Stimulated activated CD8-positive, alpha-beta memory T cell treated with anti-CD3 and anti-CD28 coated beads, Interleukin-4, amount 100 ng/mL, for 1 hour (primary cell): ENCODE measurements at places on chromosomes 1 and 21.

DNA sequence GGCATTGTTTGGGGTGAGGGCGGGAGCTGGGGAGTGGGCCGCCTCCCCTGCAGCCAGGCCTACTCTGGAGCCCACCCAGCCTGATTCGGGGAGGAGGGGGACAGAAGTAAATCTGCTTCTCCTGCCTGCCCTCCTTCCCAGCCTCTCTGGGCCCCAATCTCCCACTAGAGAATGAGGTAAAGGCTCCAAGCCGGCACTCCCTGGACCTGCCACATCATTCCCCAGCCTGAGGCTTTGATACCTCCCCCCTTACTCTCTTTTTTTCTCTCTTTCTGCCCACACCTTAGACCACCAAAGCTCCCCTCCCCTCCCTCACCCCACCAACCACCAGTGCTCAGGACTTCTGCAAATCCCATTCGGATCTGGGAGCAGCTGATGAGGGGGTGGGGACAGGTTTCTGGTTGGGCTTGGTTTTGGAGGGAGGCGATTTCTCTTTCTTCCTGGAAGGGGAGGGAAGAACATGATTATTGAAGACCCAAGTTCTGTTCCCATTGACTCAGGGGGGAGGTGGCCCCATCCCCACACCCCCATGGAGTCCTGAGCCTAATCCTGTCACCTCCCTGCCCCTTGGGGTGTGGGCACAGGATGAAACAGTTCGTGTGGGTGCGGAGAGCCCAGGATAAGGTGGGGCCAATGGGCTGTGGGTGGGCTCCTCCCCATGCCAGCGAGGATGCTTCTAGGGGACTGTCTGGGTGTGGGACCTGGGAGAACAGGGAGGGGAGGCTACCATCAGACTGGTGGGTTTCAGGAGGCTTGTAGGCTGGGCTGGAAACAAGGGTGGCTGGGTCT is 1.3 kb downstream of the MAP7D1 start:
- DNase-seq = no peak

DNA sequence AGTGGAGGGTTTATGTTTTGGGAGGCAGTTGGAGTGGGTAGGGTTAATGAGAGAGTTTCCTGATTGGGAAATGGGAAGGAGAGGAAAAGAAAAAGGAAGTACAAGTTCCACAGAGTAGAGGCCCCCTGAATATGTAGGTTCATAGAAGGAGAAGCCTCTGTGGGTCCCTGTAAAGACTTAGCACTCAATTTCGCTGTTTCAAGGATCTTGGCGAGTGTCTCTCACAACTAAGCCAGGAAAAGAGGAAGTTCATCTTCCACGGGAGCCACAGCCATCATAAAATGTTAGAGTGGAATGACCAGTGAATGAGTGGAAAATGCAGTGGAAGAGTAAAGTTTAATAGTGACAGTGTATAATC is 17.4 kb upstream of the DPYD start:
- DNase-seq = no peak

DNA sequence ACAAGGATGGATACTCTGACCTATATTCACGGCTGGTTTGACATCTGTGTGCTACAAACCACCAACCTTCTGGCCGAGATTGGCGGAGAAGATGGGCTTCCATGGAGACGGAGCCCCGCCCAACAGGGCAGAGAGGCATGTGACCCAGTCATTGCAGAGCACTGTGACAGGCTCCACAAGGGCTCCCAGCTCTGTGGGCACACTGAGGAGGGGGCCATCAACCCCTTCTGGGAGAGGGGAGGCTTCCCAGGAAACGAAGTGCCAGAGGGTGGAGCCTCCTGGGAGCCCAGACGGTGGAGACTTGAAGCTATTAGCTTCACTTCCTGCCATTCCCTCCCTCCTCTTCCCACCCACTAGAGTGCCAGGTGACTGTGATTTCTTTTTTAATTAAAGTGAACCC is 71.6 kb upstream of the IFFO2 start:
- no peak for DNase-seq

GRCh38 chr1:66270119-66270812 is 263.7 kb upstream of the SGIP1 start:
- DNase-seq = no peak

DNA sequence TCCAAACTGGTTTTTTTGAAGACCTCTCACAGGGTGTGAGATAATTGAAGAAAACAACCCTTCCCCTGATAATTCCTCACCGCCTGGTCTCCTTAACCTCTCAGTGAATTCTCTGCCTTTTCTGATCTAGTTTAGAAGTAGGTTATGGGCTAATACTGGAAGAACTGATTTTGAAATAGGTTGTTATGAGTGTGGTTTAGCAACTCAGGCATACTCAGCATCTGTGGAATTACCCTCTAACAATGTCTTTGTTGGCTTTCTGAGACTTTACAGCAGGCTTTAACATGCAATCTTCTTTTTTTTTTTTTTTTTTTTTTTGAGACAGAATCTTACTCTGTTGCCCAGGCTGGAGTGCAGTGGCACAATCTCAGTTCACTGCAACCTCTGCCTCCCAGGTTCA is 10.3 kb upstream of the PLD5 start:
- no peak for DNase-seq

DNA sequence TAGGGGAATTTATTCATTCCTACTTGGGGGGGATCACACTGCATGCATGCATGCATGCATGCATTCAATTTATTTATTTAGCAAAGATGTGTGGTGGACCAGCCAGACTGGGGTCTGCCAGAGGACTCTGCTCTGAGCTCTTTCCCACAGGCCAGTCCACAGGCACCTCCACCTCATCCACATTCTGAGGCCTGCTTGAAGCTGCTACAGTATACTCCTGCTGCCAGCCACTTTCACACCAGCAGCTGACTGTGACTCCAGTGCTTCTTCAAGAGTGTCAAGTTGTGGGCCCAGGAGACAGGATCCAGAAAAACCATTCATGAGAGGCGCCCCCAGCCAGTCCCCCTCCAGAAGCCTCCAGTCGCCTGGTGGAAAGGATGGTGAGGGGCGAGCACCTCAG is 30.9 kb downstream of the SSBP3 start:
- no peak for DNase-seq

GRCh38 chr1:208850442-208850841 is 606.3 kb upstream of the PLXNA2 start:
- no peak for DNase-seq

GRCh38 chr1:181513786-181514297 is 30.5 kb downstream of the CACNA1E start:
- no peak for DNase-seq

- no peak for DNase-seq
Measured at GRCh38 chr1:201068976-201069375, 43.2 kb downstream of the CACNA1S start.

DNA sequence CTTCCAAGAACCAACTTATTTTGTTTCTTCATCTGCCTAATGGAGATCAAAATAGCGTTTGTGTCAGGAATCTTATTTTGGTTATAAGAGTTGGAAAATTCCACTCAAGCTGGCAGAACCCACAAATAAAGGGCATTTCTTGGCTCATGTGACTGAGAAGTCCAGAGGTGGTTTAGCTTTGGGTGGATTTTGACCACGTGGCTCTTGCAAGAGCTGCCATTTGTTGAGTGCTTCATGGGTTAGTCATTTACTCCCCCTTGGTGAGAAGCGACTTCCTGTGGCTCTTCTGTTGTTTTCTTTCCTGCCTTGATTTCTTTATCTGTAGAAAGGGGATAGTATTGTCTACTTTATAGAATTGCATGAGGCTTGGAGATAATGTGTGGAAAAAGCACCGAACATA is 9.5 kb upstream of the RNF186 start:
- no peak for DNase-seq

GRCh38 chr1:67489643-67490042 is 59.4 kb upstream of the SERBP1 start:
- DNase-seq = no peak

GRCh38 chr1:151165281-151165737 is 393 bp downstream of the LYSMD1 start:
- DNase-seq = no peak

DNA sequence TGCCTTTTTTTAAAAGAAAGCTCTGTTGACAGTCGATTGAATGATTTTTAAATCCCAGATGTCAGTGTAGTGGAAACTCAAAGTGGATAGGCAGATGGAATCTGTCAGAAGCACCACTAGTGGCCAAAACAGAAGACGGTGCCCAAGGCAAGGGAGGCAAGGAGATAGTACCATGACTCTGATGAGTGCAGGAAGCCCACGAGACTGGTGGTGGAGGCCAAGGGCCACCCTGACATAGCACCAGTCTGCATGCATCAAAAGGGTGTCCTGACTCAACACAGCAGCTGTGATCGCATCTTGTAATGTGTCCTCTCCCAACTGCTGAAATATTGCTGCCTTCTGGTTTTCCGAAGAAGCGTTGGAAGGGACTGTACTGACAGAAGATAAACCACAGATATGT is 124.1 kb upstream of the PAPPA2 start:
- DNase-seq = no peak

GRCh38 chr1:8551613-8552489 is 233.9 kb downstream of the SLC45A1 start:
- no peak for DNase-seq

GRCh38 chr1:168259567-168259966 is 21.1 kb upstream of the TBX19 start:
- DNase-seq = no peak

DNA sequence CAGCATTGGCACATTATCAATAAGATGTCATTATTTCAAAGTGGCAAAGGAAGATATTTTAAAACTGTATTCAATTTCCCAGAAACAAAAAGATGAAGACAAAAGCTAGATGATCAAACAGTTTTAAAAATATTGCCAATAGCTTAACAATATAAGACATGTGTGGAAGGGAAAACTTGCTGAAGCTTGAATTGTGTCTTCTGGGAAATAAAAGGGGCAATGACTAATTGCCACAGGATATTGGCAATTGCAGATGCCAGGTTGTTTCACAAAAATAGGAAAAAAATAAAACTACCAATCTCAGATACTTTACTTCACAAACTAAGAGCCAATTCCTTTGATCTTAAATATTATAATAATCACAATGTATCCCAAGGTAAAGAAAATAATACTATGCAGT is 679.8 kb upstream of the ADAMTS5 start:
- no peak for DNase-seq

GRCh38 chr1:18597160-18598042 is 33.2 kb upstream of the PAX7 start:
- peak; percentile 11 for DNase-seq

GRCh38 chr1:50252196-50252595 is 143.5 kb downstream of the ELAVL4 start:
- no peak for DNase-seq

- no peak for DNase-seq
Measured at GRCh38 chr1:241617426-241617825, 22.7 kb downstream of the CHML start.

GRCh38 chr1:153749408-153750005 is 21.7 kb downstream of the INTS3 start:
- peak; percentile 55 for DNase-seq
